ENCODE measurements at places on chromosomes 16 and 17. TPM values are rescaled to one million over a fixed set of nuclear protein-coding genes. Genes with fewer than 3 reads are reported as not detected.

DNA sequence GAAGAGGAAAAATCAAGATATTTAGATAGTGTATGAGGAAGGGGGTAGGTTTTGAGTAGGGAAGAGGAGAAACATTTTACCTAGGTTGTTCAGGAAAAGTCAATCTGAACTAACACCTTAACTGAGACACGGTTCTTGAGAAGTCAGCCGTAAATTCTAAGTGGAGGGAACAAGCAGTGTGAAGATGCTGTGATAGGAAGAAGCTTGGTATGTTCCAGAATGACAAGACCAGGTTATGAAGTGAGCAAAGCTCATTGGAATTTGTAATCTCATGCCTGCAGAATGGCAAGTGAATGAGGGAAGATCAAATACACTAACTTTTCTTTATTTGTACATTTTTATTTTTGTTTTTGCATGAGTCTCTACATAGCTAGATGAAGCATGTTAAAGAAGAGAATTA, 307.6 kb downstream of the ZFHX3 start:
- no peak for DNase-seq

The ITGB4 gene
- total RNA-seq = 28.5 TPM

DNA sequence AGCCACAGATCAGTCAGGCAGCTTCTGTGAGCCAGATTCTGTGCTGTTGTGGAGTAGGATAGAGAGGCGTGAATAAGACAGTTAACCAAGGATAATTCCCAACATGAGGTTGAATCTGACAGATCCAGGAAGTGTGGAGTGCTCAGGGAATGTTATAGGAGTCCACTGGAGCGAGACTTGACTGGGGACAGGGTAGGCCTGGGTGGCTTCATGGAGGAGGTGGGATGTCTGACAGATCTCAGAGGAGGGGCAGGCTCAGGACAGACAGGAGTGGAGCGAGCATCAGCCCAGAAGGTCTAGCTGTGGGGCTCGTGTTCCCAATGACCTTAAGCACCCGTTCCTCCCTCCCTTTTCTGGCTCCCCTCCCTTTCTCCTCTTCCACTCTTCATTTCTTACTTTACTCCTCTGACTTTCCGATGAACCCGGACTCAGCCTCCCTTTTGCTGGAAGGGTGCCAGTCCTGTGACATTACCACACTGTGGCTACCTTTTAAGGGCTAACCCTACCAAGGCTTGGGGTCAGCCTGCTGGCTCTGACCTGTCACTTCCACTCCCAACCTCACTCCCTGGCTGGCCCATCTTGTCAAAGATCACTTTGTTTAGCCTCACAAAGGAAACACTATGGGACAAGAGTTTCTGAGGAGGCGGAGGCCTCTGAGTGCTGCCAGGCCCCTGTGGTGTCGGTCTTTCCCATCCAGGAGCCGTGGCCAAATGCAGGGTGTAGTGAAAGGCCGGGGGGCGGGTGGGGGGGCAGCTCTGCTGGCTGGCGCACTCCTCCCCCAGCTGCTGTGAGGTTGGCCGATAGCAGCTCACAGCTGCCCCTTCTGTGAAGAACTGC, 28.5 kb upstream of the EFCAB13 start:
- DNase-seq = no peak

DNA sequence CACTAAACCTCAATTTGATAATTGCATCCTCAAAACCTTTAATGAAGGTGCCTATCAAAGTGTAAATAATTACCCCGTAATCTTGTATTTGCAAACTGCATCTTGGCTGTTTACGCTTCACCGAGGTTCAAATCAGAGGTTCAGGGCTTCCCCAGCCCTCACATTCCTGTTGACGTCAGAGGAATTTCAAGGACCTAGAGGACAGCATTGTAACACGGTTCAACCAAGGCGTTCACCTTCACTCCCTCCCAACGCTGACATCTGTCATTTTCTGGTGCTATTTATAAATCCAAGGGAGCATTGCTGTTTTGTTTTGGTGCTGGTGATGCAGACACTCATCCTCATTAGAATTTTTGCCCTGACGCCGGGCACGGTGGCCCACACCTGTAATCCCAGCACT, 691.6 kb upstream of the RBFOX1 start:
- DNase-seq = no peak

DNA sequence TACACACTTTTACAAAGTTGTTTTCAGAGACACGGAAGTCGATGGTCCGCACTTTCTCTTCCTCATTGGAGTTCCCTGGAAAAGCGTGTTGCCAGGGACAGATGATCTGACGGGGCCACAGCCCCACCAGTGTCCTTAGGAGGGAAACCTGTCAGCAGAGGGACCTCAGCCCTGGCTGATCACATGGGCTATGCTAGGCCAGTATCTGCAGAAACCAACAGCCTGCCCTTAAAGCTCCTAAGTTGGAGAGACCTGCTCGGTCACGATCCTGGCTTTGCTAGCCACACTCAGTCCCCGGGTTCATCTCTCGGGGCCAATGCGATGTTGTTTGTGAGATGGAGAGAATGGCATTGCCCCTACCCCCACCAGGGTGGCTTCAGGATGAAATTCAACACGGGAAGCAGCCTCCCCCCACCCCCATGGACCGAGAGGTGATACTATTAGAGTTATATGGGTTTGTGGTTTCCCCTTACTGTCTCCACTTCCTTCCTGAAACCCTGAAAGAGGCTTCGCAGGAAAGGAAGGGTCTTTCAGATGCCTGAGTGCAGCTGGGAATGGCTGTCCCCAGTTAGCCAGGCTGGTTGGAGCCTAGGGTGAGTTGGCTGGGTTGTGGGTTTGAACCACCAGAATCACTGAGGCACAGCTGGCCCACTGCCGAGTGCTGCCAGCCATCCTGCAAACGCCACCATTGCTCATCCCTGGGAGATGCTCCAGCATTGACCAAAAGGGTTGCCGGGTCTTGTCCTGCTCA, 16.6 kb downstream of the RMI2 start:
- DNase-seq = no peak

DNA sequence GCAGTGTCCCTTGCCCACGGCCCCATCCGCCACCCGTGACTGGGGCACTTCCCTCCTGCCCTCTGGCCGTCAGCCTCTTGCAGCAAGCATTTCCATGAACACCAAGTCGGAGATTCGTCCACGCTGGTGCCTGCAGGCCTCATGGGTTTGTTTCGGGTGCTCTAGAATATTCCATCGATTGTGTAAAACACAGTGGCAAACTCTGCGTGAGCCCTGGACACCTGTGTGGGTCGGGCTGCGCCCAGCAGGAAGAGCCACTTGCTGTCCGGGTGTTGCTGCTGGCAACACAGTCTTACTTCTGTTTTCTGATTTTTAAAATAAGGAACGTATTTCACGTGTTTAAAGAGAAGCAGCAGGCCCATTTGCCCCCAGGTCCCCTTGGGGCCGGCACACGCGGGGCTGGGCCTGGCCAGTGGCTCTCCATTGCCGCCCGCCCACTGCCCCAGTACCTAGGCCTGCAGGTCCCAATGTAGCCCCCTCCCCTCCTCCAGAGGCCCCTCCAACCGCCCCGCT, 10.0 kb downstream of the CYBC1 start:
- no peak for DNase-seq

- DNase-seq = peak; percentile 56
These were observed 122.0 kb downstream of the METRNL start for GRCh38 chr17:83201206-83202001.

The CTNS gene
- 26.0 TPM for total RNA-seq

DNA sequence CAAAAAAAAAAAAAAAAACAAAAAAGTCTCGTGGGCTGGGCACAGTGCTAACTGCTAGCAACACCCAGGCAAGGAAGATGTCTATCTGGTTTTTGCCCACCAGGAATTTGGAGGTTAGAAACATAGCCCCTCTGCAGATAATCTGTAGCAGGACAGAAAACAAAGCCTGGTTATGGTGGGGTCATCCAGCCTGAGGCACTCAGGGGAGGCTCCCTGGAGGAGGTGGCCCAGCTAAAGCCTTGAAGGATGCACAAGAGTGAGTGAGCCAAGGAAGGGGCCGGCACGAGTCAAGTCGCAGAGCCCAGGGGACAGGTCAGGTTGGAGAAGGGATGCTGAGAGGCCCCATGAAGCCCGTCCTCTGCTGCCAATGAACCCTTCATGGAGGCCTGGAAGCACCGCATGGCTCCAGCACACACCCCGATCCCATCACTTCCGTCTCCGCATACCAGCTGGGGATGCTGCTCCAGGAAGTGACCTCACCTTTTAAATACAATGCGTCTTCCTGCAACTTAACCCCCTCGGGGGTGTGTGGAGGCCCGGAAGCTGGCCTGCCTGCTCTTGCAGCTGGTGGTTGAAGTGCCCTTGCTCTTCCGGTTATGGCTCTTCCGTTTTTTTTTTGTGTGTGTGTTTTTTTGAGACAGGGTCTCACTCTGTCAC, 86.5 kb downstream of the ENGASE start:
- DNase-seq = no peak

GRCh38 chr17:28484296-28484695, 10.9 kb downstream of the SLC13A2 start:
- DNase-seq = no peak

The MT3 gene
- not detected for total RNA-seq

DNA sequence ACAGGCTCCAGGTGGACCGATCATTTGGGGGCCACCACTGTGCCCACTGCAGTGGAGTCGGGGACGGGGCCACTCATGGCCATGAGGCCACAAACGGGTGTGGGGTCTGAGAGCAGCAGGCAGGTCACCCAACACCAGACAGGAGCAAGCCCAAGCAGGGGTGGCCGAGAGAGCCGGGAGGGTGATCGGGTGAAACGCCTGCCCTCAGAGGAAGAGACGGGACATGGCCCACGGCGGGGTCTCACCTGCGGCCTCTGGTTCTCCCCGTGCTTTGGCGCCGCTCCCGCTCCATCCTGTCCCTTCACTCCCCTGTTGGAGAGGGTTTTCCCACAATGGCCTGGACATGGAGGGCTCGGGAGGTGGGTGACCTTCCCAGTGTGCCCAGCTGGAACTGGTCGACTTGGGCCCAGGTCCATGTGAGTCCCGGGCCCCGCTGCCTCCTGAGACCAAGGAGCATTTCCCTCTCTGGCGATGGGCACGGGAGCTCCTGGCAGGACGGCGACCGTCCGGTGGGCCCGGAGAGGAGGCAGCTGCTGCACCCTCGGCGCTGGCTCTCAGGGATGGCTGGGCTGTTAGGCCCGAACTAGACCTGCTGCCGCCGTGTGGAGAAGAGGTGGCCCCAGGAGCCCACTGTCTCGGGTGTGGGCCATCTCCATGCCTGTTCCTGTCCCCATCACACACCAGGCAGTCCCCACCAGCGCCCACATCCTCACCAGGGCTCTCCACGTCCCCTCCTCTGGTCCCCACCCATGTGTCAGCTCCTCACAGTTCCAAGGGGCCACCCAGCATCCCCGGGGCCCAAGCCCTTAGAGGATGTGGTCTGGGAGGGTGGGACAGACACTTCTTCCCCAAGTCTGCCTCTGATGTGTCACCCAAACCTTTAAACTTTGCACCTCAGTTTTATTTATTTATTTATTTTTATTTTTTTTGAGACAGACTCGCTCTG, 13.4 kb upstream of the BAHCC1 start:
- DNase-seq = no peak

All from sigmoid colon (tissue), 7 donors.